ENCODE measurements at places on chromosomes 4 and X. TPM values are rescaled to one million over a fixed set of nuclear protein-coding genes. Genes with fewer than 3 reads are reported as not detected.
A peak's percentile ranks its signal among the peaks of the same experiment; 100 is the strongest.

SPON2 gene
- polyA plus RNA-seq = 11.4 TPM

TBC1D9 gene
- polyA plus RNA-seq = 16.1 TPM

TRAM1L1 gene
- 2.4 TPM for polyA plus RNA-seq

H2BW2 gene
- polyA plus RNA-seq = not detected

FHIP1A gene
- polyA plus RNA-seq = 1.3 TPM

ZNF330 gene
- 25.9 TPM for polyA plus RNA-seq

KLHL5 gene
- polyA plus RNA-seq = 37.0 TPM

RXFP1 gene
- not detected for polyA plus RNA-seq

TMPRSS11F gene
- not detected for polyA plus RNA-seq

ASB11 gene
- polyA plus RNA-seq = not detected

F11 gene
- polyA plus RNA-seq = not detected

GRCh38 chr4:52102587-52102986, 51.5 kb downstream of the SPATA18 start:
- DNase-seq = no peak
- H3K36me3 ChIP-seq = no peaks in the 10 kb centered on the region
- no peak overlapping the region for H3K4me3 ChIP-seq
- H3K27me3 ChIP-seq = no peaks in the 10 kb centered on the region

DNA sequence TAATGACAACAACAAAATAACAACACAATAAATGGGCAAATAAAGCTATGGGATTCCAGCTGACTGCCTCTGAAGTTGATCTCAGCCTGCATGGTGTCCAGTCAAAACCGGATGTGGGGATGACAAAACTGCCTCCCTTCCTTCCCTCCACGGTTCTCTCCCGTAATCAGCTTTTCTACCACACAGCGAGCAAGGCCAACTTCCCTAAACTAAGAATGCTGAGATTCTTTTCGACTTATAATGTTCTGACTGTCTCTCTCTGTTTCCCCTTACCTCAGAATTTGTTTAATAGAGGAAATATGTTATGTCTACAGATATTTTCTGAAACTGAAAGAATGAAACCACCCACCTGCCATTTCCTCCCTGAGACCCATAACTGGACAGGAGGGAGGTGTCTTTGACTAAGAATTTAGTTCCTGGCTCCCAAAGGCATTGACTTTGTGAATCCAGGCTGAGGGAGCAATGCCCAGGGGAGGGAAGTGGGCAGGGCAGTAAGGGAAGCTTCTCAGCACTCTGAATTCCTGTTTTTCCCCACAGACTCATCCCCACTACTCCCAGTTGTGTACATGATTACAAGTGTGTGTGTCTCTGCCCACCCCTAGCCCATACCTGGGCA, 1.0 kb upstream of the TLR1 start:
- no peak for DNase-seq
- no peak overlapping the region for H3K27ac ChIP-seq
- H3K4me3 ChIP-seq = no peak overlapping the region
- no peaks in the 10 kb centered on the region for H3K27me3 ChIP-seq

DNA sequence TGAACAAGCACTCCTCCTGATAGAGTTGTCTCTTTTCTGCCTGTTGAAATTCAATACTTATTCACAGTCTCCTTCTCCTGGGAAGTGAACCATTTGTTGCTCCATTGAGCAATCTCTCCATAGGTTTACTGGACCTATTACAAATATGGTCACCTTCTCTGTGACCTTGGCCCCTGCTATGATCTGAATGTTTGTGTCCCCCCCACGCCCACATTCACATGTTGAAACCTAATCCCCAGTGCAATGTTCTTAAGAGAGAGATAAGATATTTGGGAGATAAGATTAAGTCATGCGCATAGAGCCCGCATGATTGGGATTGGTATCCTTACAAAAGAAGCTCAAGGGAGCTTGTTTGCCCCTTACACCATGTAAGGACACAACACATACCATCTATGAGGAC, 54.1 kb upstream of the GABRE start:
- no peak overlapping the region for H3K27ac ChIP-seq
- no peaks in the 10 kb centered on the region for H3K27me3 ChIP-seq
- no peak overlapping the region for H3K4me3 ChIP-seq
- no peaks in the 10 kb centered on the region for H3K36me3 ChIP-seq
- H3K4me1 ChIP-seq = no peaks in the 10 kb centered on the region

DNA sequence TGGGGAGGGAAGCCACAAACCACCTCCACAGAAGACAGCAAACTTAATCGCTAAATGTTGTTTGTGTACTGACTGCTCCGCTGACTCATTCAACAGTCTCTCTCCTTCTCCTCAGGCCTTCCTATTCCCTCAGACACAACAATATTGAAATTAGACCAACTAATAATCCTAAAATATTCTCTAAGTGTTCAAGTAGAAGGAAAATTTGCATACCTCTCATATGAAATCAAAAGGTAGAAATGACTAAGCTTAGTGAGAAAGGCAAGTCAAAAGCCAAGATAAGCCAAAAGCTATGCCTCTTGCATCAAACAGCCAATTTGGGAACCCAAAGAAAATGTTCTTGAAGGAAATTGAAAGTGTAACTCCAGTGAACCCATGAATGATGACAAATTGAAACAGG, 75.7 kb upstream of the ARHGAP24 start:
- DNase-seq = no peak
- H3K4me3 ChIP-seq = no peak overlapping the region
- H3K36me3 ChIP-seq = no peaks in the 10 kb centered on the region
- H3K27ac ChIP-seq = no peak overlapping the region
- H3K4me1 ChIP-seq = no peaks in the 10 kb centered on the region

DNA sequence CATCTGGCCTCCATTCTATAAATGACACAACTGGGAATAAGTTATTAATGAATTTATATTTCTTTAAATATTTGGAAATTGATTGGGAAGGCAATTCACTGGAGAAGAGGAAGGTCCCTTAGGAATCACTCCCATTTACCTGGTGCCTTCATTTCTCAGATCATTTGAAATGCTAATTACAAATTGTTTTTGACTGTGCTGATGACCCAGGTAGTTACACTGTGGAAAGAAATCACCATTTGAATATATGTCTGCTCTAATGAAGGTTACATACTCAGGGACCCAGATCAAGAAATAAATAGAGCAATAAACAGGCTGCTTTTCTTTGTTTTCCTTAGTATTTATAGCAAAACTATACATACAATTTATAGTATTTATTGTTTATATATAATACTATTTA, 1759.1 kb downstream of the ARAP2 start:
- H3K36me3 ChIP-seq = no peaks in the 10 kb centered on the region
- H3K4me1 ChIP-seq = peaks cover 2% of the 10 kb centered on the region
- no peak overlapping the region for H3K4me3 ChIP-seq
- H3K27me3 ChIP-seq = no peaks in the 10 kb centered on the region
- DNase-seq = no peak
- no peak overlapping the region for H3K27ac ChIP-seq

GRCh38 chr4:123995936-123996335, 599.3 kb downstream of the SPRY1 start:
- no peaks in the 10 kb centered on the region for H3K4me1 ChIP-seq
- H3K36me3 ChIP-seq = no peaks in the 10 kb centered on the region
- H3K27me3 ChIP-seq = no peaks in the 10 kb centered on the region
- no peak for DNase-seq

GRCh38 chr4:968221-968620, 5.1 kb downstream of the DGKQ start:
- H3K27me3 ChIP-seq = no peaks in the 10 kb centered on the region
- peaks cover 14% of the 10 kb centered on the region for H3K4me1 ChIP-seq
- H3K4me3 ChIP-seq = no peak overlapping the region
- H3K27ac ChIP-seq = no peak overlapping the region

DNA sequence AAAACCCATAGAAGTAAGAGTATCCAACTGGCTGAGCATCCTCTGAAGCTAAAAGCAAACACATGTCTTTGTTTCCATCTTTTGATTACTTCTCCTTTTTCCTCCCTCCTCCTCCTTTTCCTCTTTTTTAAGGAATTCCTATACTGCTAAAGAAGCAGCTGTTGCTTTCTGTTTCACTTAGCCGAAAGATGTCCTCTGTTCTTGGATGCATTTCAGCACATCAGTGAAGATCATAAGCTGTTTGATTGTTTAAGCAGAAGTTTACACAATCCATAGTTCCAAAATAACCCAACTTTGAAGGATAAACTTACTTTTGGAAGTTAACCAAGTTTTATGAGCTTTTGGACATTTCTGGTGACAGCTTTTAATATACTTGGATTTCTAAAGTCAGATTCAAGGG, 55.1 kb upstream of the TNIP3 start:
- no peaks in the 10 kb centered on the region for H3K36me3 ChIP-seq
- peaks cover 11% of the 10 kb centered on the region for H3K27me3 ChIP-seq
- DNase-seq = no peak
- H3K4me3 ChIP-seq = no peak overlapping the region
- no peak overlapping the region for H3K27ac ChIP-seq
- H3K4me1 ChIP-seq = no peaks in the 10 kb centered on the region

DNA sequence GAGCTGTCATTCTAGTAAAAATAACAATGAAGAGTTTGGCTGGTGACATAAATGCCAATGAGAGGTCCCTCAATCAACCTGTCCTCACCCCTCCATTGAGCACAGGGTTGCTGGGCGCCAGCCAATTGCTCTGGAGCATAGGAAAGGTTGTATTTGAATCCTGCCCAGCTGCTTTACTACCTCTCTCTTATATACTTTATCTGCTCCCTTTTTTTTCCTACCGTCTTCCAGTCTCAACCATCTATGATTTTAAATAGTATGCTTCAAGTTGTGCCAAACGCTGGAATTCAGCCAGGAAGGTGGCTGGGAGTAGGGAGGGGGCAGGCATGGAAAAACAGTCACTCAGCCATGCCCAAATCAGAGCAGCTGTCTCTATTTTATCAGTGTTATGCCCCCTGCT, 153.8 kb downstream of the NR3C2 start:
- H3K27me3 ChIP-seq = no peaks in the 10 kb centered on the region
- no peaks in the 10 kb centered on the region for H3K4me1 ChIP-seq
- DNase-seq = peak; percentile 16
- H3K36me3 ChIP-seq = no peaks in the 10 kb centered on the region
- H3K27ac ChIP-seq = peak overlapping the region; percentile 99

DNA sequence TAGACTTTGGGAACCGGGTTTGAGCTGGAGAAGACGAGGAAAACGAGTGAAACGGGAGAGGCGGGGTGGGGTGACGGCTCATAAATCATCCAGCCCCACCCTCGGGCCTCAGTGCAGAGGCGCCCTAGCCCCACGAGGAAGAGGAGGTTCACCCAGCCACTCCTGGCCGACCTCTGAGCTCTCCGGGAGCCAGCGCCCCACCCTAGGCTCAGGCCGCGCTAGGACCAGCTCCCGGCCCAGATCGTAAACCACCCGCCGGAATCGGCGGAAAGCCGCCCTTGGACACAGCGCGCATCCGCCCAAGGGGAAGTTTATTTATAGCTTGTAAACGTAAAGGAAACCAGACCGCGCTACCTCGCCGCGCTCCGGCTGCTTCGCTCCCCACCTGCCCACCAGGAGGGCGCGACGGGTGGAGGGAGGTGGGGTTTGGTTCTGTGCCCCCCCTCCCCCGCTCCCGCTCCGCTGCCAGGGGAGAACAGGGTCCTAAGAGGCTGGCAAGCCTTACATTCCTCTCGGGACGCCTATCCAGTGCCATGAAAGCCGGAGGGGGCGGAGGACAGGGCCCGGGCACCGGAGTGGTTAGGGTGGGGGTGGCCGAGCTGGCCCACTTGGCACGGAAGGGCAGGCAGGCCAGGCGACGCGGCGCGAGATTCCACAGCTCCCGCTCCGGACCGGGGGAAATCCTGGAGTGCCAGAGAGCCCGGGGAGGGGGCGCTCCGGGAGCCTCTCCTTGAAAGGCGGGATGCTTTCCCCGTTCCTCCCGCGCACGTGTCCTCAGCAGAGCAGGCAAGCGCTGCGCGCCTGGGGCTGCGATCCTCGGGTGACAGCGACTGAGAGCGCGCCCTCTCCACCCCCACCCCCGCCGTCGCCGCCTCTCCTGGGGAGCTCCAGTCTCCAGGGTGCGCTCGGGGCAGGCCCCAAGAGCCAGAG, 84.2 kb downstream of the BCOR start:
- H3K36me3 ChIP-seq = no peaks in the 10 kb centered on the region
- no peak overlapping the region for H3K27ac ChIP-seq
- peak; percentile 78 for DNase-seq
- H3K27me3 ChIP-seq = peaks cover 10% of the 10 kb centered on the region
- H3K4me3 ChIP-seq = peak overlapping the region; percentile 61

- no peaks in the 10 kb centered on the region for H3K36me3 ChIP-seq
- H3K4me3 ChIP-seq = no peak overlapping the region
- no peaks in the 10 kb centered on the region for H3K4me1 ChIP-seq
- no peaks in the 10 kb centered on the region for H3K27me3 ChIP-seq
- DNase-seq = no peak
Observed at GRCh38 chrX:42720209-42720608, 57.8 kb downstream of the PPP1R2C start.

Data from SK-N-SH (cell line).